ENCODE measurements at places on chromosomes 11 and 22. TPM values are rescaled to one million over a fixed set of nuclear protein-coding genes. Genes with fewer than 3 reads are reported as not detected.

Gene SMTNL1
- 118 TPM for total RNA-seq

DNA sequence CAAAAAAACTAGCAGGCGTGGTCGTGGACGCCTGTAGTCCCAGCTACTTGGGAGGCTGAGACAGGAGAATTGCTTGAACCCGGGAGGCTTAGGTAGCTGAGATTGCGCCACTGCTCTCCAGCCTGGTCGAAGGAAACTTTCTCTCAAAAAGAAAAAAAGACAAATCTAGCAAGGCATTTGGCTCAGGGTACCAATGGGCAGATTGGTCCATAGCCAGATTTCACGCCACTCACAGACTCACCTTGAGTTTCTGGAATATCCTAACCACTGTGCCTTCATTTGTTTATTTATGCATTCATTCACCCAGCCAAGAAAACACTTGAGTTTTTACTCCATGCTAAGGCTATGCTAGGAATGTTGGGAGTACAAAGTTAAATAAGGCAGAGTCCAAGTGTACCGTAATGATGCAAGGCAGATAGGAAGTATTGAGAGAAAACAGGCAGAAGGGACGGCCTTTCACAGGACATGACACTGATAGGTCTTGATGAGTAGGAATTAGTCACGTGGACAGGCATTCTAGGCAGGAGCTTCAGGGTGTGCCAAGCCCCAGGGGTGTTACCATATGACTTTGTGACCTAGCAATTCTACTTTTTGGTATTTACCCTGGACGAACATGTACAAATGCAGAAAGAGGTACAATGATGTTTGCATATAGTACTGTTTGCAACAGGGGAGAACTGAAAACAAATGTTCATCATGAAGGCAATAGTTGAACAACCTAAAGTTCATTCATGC is 3.0 kb upstream of the PACSIN3 start:
- DNase-seq: no peak

Gene KRTAP5-10
- not detected for total RNA-seq

Gene MUC5AC
- total RNA-seq: not detected

DNA sequence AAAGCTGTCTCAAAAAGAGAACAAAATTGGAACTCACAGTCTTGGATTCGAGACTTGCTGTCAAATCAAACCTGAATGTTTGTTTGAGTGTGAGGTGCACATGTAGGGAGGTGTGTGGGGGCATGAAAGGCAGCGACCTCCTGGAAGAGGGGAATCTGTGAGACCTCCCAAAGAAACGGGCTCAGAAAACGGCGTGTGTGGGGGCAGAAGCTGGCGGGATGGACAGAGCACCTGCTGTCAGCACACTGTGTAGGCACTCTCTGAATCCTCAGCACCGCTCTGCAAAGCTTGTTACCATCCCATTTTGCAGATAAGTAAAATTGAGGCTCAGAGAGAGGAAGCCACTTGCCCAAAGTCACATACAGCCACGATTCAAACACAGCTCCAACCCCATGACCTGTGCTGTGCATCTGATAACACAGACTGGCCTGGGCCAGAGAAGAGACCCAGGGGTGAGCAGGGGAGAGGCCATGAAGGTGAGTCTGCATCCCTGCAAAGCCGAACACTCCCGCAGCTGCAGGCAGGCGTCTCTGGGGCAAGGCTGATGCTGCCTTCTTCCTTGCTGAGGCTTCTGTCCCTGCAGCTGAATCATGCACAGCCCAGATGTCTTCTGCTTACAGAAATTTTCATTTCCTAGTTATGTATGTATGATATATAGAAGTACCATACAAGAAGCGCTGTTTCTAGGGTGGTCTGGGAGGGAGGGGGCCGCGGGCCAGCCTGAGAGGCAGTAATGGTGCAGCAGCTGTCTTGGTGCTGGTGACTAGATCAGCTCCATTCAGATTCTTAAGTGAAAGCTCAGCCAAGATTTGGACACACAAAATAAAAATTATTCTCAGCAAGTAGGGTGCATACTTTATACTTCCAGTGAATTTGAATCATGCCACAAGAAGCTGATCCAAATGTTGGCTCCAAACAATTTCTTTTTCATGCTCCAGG is 67.3 kb upstream of the SHISAL1 start:
- peak; percentile 12 for DNase-seq

Gene CRYBB3
- total RNA-seq: not detected

DNA sequence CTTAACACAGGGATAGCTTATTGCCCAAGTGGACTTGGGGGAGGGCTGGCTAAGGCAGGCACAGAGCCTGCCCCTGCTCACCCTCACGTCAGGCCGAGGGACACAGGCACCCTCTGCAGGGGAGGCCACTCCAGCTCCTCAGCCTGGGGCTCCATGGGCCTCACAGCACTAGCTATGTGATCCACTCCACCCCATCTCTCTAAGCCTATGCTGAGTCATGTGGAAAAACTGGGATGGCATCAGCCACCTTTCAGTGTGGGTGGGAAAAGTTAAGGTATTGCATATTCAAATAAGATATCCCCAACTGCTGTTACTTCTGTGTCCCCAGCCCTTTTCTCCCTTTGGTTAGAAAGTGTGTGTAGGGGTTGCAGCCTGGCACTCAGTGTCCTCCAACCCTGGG is 22.3 kb downstream of the RANGAP1 start:
- no peak for DNase-seq

- DNase-seq: peak; percentile 24
These were observed 64.2 kb upstream of the BLID start for GRCh38 chr11:122179961-122180834.

- no peak for DNase-seq
These were observed 12.2 kb downstream of the PAAF1 start for GRCh38 chr11:73889019-73889418.

Gene FGF19
- not detected for total RNA-seq

DNA sequence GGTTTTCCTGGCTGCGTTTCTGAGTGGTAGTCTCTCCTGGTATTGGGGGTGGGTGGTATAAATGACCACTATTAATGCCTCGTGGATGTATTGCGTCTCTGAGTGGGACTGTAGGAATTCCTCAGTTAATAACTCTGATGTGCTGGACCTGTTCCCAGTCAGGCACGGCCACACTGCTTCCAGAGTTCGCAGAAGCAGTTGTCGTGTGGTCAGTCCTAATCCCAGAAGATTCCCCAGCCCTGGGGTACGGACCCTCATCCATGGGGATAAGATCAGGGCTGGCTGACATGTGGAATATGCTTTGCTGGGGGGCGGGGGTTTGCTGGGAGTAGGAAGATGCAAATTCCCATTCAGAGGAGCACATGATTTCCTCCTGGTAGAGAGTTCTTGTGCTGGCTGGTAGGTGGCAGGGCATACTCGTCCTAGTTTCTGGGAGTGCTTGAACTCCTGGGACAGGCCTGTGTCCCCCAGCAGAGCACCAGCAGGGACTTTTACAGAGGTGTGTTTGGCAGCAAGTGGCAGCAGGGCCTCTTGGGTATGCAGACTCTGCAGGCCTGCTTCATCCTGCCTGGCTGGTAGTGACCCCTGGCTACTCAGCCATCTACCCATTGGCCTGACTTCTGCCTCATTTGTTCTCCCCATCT is 157.4 kb downstream of the NAV2 start:
- no peak for DNase-seq
